ENCODE measurements at places on chromosomes 12 and 14.

DNA sequence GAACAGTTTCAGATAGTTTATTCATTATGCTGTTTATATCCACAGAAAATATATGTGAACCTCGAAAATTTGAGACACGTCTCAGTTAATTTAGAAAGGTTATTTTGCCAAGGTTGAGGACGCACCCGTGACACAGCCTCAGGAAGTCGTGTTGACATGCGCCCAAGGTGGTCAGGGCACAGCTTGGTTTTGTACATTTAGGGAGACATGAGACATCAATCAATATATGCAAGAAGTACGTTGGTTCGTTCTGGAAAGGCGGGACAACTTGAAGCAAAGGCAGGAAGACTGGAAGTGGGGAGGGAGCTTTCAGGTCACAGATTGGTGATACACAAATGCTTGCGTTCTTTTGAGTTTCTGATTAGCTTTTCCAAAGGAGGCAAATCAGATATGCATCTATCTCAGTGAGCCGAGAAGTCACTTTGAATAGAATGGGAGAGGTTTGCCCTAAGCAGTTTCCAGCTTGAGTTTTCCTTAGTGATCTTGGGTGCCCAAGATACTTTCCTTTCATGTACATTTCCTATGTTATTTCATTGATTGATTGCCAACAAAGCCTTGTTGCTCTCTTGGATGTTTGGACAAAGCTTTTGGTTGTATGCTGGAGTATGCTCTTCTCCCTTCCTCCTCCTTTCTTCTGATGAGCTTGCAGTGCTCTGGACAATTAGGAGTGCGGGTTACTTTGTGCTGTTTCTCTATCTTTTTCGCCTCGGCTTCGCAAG, 3.2 kb downstream of the SNAPC1 start:
- DNase-seq = no peak

GRCh38 chr12:92489781-92490180, 213.0 kb upstream of the PLEKHG7 start:
- no peak for DNase-seq

DNA sequence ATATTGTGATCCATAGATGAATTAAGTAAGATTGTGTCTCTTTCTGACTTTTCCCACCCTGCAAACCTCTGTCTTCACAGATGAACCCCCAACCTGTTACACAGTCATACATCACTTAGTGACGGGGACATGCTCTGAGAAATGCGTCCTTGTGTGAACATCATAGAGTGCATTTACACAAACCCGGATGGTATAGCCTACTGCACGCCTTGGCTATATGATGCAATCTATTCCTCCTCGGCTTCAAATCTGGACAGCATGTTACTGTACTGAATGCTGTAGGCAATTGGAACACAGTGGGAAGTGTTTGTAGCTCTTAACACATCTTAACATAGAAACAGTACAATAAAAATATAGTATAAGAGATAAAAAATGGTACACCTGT, 7.4 kb upstream of the TESPA1 start:
- DNase-seq = no peak

- DNase-seq = no peak
Observed at GRCh38 chr12:57196439-57196838, 20.2 kb upstream of the NXPH4 start.

GRCh38 chr12:41992022-41992421, 152.7 kb downstream of the GXYLT1 start:
- DNase-seq = no peak

DNA sequence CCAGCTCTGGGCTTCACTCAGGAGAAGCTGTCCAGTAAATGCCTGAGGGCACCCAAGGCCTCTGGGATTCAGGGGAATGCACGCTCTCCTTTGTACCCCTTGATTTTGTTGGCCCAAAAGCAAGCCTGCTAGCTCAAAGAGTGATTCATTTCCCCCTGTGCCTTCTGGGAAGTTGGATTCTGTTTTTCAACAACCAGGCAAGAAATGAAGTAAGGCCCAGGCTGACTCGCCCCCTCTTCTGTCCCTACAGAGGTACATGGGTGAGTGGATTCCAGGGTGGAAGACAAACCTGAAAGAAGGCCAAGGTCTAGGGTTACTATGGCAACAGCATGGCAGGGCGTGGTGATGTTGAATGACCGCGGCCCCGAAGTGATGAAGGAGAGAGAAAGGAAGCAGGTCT, 9.3 kb upstream of the SERPINA5 start:
- DNase-seq = no peak

DNA sequence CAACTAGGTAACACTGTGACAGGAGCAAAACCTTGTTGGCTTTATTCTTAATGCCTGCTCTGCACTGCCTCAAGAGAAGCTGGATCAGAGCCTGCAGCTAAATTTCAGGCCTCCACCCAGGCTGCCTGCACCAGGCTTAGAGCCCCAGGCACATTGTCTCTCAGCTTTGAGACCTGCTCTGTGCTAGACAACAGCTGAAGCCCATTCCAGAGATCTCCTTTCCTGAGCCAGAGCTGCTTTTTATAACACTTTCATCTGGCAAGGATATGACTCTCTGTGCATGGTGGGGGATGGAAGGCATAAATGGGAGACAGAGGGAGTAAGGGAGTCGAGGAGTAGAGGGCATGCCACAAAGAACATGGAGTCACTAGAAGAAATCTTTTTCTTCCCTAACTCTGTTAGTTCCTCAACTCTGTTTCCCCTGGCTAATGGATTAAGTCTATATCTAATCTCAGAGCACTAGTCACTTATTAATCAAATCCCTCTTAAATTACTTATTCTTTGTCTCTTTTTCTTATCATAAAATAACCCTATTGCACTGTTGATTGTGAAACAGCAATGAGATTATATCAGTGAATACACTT, 27.1 kb upstream of the LUM start:
- DNase-seq = peak; percentile 83

GRCh38 chr12:94305130-94305957, 154.3 kb downstream of the CEP83 start:
- DNase-seq = no peak

DNA sequence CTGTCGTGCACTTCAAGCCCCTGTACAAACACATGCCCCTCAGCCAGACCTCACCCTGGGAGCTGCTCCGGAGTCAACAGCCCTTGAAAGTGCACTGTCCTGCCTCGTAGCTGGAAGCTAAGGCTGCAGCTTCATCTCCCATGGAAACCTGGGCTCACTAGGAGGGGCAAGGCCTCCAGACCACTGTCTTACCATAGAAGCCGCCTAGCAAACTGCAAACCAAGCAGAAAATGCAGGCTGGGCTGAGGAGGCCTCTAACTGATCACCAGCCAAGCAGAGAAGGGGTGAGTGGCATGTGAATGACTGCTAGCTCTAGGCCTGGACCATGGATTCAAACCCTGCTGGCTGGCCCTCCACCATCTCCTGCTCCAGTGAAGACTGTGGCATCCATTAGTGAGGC, 340.2 kb downstream of the CACNA1C start:
- DNase-seq = no peak

GRCh38 chr14:67666750-67667449, 7.5 kb downstream of the VTI1B start:
- DNase-seq = peak; percentile 33

- DNase-seq = peak; percentile 84
Observed at GRCh38 chr12:112409064-112409905, at the start of gene RPL6. Gene RPL6, minus strand, starts transcription at chr12:112409605. Its CDS starts 949 bp downstream, at chr12:112408656.

- no peak for DNase-seq
Observed at GRCh38 chr12:130803702-130804101, 35.3 kb downstream of the STX2 start.

GRCh38 chr12:119989361-119989730, 310 bp downstream of the BICDL1 start:
- DNase-seq = no peak

GRCh38 chr12:104701756-104702155, 245.0 kb downstream of the CHST11 start:
- no peak for DNase-seq

DNA sequence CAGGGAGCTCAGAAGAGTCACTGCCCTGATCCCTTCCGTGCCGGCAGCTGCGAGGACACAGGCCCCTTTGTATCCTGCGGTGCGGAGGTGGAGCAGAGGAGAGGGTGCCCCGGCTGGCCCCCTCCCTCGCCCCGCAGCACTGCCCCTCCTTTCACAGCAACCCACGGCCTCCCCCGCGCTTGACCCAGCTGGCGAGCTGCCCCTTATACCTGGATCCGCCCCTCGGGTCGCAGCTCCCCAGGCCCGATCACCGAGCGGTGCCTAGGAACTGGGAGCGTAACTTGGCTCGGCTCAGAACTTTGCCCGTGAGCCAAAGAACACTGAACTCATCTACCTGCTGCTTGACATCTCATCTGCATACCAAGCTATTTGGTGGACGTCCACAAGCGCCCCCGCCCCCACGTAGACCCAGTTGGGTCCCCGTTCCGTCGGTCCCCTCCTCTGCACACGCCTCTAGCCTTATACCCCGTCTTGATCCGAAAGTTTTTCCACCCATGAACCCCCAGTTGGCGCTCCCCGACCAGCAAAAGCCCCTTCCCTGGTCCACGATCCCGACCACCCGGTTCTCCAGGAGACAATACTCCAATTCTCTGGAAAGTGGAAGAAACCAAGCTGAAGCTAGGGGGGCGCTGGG, 697 bp upstream of the DNAJC14 start:
- no peak for DNase-seq

- DNase-seq = no peak
Observed at GRCh38 chr14:68865542-68865941, 72.7 kb upstream of the ZFP36L1 start.

GRCh38 chr14:61254808-61255526, 26.2 kb downstream of the TMEM30B start:
- DNase-seq = no peak

DNA sequence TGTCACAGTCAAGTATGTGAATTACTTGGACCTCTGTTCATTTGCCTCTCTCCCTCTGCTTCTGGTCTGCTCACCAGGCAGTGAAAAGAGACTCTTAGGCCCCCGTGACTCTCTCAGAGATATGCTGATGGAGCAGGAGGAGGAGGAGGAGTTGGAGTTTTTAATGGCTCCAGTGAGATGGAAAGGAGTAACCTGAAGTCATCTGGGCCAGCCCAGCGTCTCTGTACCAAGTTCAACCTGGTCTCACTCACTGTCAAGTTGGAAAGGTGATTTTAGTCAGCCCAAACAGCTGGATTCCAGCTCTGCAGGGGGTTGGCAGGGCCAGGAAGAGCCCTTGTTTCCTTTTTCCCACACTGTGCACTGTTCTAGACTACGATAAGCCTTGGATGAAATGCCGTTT, 48.6 kb downstream of the SH2B3 start:
- no peak for DNase-seq

- DNase-seq = no peak
Observed at GRCh38 chr12:11885261-11886038, 185.3 kb upstream of the BCL2L14 start.

DNA sequence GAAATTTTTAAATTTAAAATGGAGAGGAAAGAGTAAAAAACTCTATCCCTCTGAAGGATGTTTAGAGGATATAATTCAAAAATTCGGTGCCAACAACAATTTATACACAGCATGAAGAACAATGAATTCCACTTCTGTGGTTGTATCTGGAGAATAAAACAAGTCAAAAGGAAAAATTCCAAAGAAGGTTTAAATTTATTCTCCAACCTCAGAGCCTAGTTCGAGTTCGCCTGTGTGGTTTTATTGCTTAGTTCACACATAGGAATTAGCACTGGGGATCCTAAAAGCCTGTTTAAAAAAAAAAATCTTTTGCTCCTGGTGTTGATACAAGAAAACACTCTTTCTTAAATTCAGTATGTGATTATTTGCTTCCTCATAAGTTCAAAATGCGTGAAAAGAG, 79.2 kb downstream of the LLPH start:
- DNase-seq = no peak

GRCh38 chr12:92765871-92766270, 63.1 kb downstream of the PLEKHG7 start:
- DNase-seq = no peak

- DNase-seq = no peak
Observed at GRCh38 chr14:32509632-32510187, 180.6 kb downstream of the AKAP6 start.

- DNase-seq = no peak
Observed at GRCh38 chr12:31476437-31476836, 114.5 kb downstream of the DENND5B start.

- no peak for DNase-seq
Observed at GRCh38 chr12:106297681-106298080, 4.9 kb upstream of the TCP11L2 start.

DNA sequence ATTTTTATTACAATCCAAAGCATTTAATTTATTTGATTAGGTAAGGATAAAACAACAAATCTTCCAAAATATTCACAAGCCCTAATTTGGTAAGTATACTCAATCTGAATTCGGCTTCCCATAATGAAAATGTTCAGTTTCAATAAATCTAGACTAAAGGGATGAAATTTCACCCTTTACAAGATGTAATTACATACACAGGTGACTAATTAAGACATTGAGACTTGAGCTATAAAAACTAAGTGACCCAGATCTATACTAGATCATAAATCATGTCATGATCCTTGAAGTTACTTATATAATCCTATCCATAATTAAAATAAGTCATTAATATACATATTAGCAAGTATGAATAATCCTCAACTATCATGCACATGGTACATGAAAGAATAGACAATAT, 36.6 kb downstream of the LRP6 start:
- DNase-seq = no peak

GRCh38 chr14:95211721-95212504, 54.6 kb upstream of the DICER1 start:
- DNase-seq = no peak

DNA sequence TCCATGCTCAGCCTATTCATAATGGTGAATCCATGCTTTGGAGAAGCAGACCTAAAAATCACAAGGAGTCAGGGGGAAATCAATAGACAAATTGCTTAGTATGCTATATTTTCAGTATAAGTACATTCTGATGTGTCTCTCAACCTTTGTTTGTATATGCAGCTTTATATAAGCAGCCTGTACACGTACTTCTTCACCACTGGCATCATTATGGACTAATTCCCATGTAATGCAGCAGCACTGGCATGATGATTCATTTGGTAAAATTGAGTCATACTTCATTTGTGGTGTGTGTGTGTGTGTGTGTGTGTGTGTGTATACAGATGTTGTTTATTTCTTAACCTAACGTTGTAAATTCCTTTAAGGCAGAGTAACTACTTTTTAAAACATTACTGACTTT, 10.9 kb downstream of the DCP1B start:
- DNase-seq = no peak

DNA sequence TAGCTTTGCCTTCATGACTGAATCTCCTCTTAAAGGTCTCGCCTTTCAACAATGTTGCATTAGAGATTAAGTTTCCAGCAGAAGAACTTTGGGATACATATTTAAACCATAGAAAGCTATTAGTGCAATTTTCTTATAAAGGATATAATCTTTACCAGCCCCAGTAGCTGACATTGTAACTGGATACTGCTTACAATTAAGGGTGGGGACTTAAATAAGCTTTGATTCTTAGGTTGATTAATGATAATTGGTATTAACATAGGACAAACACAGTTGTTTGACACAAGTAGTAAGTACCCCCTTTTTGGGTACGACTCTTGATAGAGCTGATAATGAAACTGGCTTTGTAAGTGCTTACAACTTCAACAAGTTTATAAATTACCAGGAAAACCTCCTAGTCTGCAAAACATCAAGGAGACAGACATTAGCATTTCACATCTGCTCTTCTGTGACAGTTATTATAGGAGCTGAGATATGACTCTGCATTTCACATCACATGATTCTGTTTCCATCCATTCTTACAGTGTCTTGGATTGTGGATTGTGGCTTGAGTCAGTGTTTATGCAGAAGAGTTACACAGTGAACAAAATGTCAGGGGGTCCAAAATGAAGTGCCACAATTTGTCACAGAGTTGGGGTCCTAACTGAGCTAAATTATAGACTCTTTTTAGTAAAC, 249.1 kb upstream of the E2F7 start:
- no peak for DNase-seq
